ENCODE measurements at places on chromosomes 16 and 17.

DNA sequence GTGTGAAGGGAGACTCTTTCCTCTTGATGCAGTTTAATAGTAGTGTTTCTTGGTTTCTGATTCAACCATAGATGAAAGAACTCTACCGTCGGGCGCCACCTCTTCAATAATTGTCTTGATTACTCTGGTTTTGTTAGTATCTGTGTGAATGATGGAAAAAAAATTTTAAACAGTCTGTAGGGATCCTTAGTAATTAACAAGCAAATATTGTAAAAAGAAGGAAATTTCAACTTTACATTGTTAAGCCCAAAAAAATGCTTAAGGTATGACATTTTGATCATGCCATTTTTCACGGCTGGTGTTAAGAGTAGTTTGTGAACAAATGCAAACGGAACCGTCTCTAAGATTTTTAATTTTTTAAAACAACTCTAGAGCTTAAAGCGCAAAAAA, 4.1 kb downstream of the KRT10 start:
- DNase-seq, result peak; percentile 26

DNA sequence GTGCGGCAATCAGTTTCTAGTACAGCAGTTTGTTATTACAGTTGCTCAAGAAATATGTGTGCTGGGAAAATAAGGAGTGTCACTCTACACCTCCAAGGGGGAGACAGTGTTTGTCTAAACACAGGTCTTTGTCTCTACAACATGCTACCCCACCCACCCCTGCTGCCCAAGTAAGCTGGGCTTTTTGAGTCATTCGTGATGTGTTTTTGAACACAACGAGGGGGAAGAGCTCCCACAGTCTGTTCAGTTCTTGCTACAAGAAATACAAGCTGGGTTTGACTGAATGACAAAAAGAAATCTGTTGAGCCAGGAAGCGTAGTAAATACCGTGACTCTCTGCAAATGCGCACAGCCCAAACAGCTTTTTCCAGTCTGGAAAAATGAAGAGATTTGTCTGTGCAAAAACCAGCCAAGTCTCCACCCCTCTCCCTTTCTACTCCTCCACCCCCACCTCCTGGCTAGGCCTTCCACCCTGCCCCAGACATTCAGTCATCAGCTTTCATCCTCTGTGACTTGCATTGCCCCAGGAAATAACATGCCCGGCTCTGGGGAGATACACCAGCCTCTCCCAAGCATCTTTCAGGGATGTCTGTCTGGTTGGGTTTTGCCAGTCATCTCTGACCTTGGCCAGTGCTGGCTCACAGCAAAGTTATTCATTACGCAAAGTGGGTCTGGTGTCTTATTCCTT, 25.7 kb downstream of the CHD9 start:
- DNase-seq, result no peak

- no peak for DNase-seq
Measured at GRCh38 chr16:51072591-51072990, 78.5 kb downstream of the SALL1 start.

GRCh38 chr16:19859603-19860002, 25.0 kb downstream of the GPRC5B start:
- DNase-seq, result no peak

DNA sequence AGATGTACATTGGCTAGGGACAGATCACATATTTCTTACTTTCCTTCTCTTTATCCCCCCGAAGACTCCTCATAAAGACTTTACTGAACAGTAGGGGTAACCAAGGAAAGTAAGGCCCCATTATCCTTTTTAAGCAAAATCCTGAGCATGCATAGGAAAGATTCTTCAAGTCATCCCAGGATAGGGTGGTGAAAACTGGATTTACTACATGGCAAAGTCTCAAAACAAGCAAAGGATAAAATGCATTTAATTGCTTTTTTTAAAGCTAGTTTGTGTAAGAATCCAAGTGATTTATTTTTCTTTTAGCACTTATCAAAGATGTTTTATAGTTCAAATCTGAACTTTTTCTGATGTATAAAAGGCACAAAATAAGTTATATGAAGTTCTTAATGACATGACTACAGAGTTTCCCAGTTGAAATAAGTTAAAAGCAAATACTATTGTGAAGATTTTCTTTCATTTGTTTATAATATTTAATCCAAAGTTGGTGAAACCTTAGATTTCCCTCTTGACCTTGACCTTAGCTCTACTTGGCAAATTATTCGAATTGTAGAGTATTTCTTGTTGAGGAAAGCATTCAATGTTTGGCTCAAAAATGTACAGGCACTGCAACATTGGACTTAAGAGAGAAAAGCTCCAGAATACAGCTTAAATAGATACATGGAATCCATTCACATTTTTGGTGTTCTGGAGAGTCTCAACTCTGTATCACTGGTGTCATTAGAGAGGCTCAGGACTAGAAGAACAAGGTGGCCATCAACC, 104.3 kb downstream of the ABCA8 start:
- DNase-seq, result no peak

- DNase-seq, result no peak
Measured at GRCh38 chr17:50352693-50353599, 7.0 kb downstream of the XYLT2 start.

DNA sequence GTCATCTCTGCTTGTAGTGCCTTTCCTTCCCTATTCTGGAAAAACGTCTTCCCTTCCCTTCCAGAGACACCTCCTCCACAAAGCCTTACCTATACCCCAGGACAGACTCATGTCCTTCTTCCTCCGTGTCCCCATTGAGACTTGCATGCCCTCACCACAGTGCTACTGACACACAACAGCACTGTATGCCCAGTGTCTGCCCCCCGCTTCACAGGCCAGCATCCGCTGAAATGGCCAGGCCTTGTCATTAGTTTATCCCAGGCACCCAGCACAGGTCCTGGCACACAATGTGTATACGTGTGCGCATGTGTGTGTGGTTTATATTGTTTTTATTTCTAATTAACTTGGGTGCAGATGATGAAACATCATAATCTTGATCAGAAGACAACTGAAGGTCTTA, 130.1 kb upstream of the CCL2 start:
- DNase-seq, result no peak

- DNase-seq, result no peak
Measured at GRCh38 chr16:66539623-66540469, 10.1 kb downstream of the TK2 start.

GRCh38 chr16:73237601-73238000, 189.7 kb upstream of the ZFHX3 start:
- DNase-seq, result no peak
